ENCODE measurements at places on chromosomes 16 and 17. TPM values are rescaled to one million over a fixed set of nuclear protein-coding genes. Genes with fewer than 3 reads are reported as not detected.

Gene DPEP2
- total RNA-seq = 0.23 TPM

Gene HOXB1
- total RNA-seq = not detected

Gene CTRB1
- total RNA-seq = not detected

Gene SYCE1L
- total RNA-seq = 11.6 TPM

Gene KRTAP9-4
- not detected for total RNA-seq

Gene ZNF200
- 7.2 TPM for total RNA-seq

Gene NPIPB9
- total RNA-seq = 2.0 TPM

Gene GRB7
- total RNA-seq = not detected

Gene MYO15A
- 0.18 TPM for total RNA-seq

Gene KRT222
- total RNA-seq = not detected

Gene PERCC1
- not detected for total RNA-seq

All from glomerular endothelial cell (primary cell).